ENCODE measurements at places on chromosomes 5 and 9.

DNA sequence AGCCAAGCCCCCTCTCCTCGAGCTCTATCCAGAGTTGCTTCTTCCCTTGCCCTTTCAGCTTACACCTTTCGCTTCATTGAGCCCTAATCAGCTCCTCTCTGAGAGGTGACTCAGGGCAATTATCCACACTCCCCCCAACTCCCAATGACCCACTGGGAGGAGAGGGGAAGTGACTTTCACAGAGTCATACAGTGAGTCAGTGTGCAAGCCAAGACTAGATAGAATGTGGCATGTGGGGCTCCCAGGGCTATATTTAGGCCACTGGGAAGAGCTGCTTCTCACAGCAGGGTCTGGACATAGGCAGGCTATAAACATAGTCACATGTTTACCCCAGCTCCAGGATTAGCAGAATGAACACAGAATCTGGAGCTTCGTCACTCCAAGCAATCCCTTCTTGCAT is 57.4 kb downstream of the NRG2 start:
- DNase-seq = no peak

DNA sequence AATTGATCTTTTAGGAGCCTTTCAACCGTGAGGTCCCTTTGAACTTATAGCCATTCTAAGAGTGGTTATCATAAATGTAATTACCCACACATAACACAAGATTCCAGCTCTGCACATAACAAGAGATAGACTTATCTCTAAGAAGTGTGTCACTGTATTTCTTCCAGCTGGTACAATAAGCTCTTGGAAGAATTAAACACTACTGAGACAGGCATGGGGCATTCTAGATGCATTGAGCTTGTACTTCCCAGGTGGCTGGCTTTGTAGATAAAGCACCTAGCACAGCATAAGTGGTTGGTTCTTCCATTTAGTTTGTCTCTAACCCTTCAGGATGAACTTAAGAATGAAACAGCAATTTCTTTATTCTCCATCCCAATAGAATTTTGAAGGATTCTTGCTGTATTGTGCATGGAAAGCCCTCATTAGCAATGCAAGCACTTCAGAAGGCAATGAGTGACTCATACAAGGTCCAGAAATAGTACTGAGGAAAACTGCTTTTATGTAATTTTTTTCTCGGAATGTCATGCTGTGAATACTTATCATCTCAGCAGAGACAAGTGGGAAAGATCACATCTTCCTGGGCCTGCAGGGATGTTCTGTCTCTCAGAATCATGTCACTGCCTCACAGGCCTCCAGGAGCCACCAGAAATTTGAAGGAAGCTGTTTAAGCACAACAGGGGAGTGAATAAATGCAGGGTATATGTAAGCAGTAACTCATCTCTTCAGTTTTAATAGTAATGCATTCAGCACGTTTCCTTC is 91.1 kb upstream of the CD180 start:
- DNase-seq = no peak

GRCh38 chr9:78030553-78031443 is 813 bp downstream of the GNAQ start:
- DNase-seq = no peak

DNA sequence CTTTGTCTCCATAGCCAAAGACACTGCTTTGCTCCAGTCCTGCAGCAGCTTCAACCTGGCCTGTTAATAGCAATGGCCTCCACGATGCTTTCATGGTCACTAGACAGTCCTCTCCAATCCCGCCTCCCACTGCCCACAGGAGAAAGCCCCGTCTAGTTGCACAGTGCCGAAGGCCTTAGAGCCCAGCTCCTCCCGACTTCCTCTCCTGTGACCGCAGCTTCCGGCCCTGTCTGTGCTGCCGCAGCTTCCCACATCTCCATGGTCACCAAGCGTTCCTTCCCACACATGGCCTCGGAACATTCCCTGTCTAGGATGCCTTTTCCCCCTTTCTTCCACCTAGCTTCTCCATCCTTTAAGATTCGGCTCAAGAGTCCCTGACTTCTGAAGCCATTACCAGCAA is 23.4 kb downstream of the PCA3 start:
- no peak for DNase-seq

DNA sequence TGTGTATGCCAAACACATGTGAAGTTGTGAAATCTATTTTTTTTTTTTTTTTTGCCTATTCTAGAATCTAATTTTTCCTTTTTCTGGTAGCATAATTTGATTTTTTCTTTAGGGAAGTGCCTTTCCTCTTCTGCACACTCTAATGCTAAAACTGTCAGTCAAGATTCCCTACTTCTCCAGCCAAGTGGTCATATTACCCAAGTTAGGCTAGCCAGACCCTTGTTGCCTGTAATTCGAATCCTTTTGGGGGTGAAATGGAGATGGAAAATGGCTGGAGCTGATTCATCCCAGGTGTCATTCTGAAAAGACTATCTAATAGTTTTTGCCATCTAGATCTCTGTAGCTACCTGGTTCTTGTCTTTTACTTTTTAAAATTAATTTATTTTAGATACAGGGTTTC is 24.8 kb upstream of the UBAP1 start:
- DNase-seq = no peak

GRCh38 chr9:129006328-129007034 is 21.6 kb downstream of the SH3GLB2 start:
- no peak for DNase-seq

GRCh38 chr5:154830219-154830595 is 20.2 kb downstream of the FAXDC2 start:
- no peak for DNase-seq

DNA sequence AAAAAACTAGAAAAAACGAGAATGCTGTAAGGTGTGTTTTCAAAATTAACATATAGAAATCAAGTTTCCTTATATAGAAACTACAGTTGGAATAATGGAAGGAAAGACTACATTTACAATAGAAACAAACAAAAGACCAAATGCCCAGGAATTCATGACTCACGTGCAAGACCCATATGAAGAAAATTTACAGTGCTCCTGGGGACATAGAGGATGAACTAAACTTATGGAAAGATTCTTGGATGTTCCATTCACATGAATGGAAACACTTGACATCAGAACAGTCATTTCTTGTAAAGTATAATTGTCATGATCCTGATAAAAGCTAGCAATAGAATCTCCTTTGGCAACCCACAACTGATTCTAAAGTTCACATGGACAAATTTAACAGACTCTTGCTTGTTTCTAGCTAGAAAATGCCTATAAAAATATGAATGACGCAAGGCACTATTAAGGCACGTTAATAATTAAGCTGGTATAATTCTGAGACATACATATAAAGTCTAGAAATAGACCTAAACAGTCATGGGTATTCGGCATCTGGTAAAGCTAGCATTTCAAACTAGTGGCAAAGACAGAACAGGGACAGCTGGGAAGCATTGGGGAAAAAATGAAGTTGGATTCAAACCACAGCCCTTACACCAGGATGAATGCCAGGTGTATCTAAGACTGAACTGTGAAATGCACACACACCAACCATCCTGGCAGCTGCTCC is 5.1 kb upstream of the ZFP62 start:
- no peak for DNase-seq

DNA sequence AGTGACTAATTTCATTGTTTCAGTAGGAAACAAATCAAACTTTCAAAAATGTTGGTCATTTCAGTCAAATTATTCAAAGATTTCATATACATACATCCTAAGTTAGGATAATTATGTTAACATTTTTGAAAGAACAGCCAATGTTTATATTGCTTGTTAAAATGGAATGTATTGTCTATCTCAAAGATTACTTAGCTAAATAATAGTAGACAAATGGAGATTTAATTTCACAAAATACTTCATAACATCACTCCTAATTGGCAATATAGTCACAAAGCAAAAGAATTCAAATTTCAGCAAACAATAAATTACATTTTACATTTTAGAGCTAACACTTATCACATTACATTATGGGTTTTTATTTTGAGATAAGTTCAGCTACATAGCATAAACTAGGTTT is 25.4 kb downstream of the STARD4 start:
- DNase-seq = no peak

GRCh38 chr9:7778851-7779600 is 20.6 kb downstream of the DMAC1 start:
- no peak for DNase-seq

GRCh38 chr9:76369583-76369982 is 24.6 kb downstream of the RFK start:
- DNase-seq = peak; percentile 33

DNA sequence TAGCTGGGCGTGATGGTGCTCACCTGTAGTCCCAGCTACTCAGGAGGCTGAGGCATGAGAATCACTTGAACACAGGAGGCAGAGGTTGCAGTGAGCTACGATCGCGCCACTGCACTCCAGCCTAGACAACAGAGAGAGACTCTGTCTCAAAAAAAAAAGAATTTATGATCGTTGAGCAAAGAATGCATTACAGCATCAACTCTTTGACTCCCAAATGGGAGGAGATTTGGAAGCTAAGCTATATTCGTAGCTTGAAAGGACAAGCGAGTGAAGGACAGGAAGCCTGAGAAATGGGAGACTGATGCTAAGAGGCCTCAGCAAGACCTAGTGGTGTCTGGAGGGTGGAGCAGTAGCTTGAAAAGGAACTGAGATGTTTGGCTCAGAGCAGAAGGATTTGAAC is 10.3 kb upstream of the CCIN start:
- DNase-seq = no peak

- no peak for DNase-seq
Observed at GRCh38 chr5:121151534-121151933, 687.4 kb downstream of the PRR16 start.

DNA sequence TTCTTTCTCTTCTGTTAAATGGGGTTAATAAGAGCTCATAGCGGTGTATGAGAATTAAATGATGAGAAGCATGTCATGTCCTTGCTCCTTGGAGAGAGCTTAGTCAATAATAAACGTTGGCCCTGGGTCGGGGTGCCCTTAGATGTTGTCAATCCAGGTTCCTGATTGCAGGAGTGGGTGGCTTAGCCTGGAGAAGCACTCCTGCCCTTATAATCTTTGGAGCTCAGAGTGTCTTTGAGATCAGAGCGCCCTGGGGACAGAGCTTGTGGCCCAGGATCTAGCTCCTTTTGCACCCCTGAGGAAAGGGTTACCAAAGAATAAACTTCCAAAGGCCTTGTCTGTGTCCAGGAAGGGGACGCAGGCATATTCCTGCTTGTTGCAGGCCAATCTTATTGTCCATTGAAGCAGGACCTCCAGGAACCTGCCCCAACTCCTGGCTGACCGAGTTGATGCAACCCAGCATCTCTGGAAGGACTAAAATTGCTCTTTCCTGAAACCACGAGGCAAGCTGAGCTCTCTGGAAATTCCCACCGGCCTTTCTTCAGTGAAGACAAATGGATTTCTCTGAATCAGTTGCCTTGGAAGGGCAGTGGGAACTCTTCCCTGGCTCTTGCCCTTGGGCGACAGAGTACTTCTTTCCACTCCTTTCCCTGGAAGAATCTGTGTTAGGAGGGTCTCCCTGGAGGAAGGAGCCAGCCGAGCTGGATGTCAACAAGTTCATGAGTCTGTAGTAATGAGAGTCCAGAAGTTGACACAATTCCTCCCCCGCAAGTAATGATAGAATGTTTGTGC is 6.4 kb upstream of the AMBP start:
- no peak for DNase-seq

GRCh38 chr9:92151691-92152393 is 36.6 kb upstream of the SPTLC1 start:
- no peak for DNase-seq

DNA sequence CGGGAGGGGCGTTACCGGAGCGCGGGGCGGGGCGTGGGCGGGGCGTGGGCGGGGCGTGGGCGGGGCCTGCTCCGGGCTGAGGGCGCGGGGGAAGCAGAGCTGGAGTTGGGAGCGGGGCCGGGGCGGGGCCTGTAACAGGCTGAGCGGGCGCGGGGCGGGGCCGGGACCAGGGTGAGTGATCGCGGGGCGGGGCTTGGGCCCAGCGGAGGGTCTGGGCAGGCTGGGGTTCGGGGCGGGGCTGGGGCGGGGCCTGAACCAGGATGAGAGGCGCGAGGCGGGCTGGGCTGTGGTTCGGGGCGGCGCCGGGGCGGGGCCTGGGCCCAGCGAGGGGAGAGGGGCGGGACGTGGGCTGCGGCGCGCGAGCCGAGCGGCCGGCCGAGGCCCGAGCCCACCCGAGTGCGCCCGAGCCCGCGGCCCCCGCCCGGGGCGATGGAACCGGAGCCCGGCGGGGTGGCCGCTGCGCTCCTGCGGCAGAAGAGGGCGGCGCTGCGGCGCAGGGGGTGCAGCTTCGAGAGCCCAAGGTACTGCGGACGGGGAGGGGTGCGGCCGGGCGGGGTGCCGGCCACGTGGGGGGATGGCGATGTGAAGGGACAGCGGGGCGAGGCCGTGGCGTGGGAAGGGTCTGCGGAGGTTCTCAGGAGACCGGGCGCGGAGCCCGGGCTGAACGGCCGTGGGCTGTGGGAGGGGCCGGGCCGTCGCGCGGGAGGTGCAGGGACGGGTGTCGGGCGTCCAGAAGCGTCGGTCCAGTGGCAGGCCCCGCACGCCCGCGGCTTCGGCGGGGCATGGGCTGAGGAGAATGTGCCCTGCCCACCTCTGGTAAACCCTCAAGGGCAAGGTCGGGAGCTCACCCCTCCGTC is 39.5 kb upstream of the GARNL3 start:
- peak; percentile 66 for DNase-seq

DNA sequence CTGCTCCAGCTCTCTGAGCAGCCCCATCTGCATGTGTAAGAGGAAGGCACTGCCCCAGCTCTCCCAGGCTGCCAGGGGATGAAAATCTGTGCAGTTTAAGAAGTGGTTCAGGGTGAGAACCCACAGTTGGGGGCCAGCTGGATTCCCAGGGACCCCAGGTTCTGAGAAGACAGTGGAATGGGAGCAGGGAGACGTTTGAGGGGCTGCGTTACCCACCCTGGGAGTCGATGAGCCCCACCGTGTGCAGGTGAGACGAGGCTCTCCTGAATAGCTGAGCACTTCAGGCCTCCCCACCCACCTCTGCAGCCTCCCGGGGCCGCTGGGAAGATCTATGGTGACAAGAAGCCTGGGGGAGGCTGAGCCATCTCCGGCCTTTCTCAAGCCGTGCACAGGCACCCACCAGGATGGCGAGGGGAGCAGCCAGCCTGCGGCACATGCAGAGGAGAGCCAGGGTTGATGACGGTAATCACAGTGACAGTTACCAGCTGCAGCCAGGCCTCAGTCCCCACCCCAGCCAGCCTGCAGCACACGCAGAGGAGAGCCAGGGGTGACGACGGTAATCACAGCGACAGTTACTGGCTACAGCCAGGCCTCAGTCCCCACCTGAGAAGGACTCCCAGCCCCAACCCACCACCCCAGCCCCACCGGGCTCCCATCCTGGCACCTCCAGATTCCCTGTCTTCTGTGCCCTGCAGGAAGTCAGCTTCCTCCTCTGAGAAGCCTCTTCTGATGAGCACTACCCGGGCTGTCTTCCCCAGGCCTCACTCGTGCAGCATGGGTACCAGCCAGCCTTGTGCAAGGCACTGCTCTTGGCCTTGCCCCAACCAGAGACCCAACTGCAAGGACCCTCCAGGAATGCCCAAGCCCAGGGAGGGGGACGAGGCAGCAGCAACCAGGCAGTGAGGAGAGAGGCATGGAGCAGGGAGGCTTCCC is 150.8 kb upstream of the PPP1R26 start:
- no peak for DNase-seq

DNA sequence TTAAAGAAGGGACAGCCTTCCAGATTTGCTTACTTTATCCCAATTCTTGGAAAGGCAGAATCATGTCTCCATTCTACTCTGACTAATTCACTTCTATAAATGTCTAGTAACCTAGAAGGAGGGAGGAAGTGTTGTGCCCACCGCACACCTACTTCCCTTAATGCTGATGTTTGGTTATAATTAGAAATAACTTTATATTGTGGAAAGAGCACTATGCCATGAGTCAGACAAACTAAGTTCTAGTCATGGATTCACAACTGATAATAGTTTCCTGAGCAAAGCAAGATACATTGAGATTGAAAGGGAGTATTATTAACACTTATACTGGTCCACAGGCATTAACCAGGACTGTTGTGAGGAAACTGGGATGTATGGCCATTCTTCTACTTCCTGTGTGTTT is 345.9 kb upstream of the RPS23 start:
- no peak for DNase-seq

All from NCI-H1417 treated with DMSO at 0.1 percent for 48 hours (cell line).